H1 (cell line): ENCODE measurements at places on chromosomes 12 and 14. TPM values are rescaled to one million over a fixed set of nuclear protein-coding genes. Genes with fewer than 3 reads are reported as not detected.
A peak's percentile ranks its signal among the peaks of the same experiment; 100 is the strongest.

VRTN gene
- 148 and 154 TPM in 2 replicates for total RNA-seq

AICDA gene
- not detected in 2 replicates for total RNA-seq

SNAPC1 gene
- total RNA-seq, result 9.6 and 11.1 TPM in 2 replicates

AKAP3 gene
- 1.0 and 1.3 TPM in 2 replicates for total RNA-seq

TMEM106C gene
- total RNA-seq, result 36.6 and 37.0 TPM in 2 replicates

SERPINA12 gene
- total RNA-seq, result not detected in 2 replicates

CELA1 gene
- not detected in 2 replicates for total RNA-seq

FIGNL2 gene
- 6.5 and 7.5 TPM in 2 replicates for total RNA-seq

APOLD1 gene
- 0.34 and 0.71 TPM in 2 replicates for total RNA-seq

- no peak for DNase-seq
- H3K36me3 ChIP-seq, result no peaks in the 10 kb centered on the region
- H3K4me3 ChIP-seq, result peak overlapping the region; percentile 98
- H3K27ac ChIP-seq, result no peak overlapping the region
- H3K27me3 ChIP-seq, result no peaks in the 10 kb centered on the region
Measured at GRCh38 chr12:67651132-67651695, 2.7 kb downstream of the DYRK2 start.

DNA sequence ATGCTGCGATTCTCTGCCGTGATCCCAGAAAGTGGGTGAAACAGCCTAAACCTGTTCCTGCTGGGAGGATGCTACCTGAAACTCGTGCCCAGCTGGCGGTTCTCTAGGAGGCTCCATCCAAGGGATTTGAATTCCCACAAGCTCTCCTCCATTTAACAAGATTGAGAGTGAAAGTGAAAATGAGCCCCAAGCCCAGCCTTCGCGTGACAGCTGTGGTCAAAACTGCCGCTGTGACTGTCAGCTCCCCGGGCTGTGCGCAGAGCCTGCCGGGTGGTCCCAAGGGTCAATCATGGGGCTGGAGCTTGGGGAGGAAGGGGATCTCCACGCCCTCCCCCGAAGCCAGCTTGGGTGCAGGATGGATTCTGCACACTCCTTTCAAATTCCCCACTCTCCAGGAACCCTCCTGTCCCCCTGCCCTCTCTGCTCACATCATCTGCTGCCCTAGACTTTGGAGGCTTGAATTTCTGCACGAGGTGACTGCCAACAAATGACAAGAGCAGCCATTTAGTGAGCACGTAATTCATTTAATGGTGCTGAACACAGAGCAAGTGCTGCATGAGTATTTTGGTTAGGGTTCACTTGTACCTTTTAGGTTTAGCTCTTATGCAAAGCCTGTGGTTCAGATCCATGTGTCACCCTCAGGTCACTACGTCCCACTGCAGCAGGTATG is 5.3 kb downstream of the ASB2 start:
- no peak overlapping the region for H3K4me3 ChIP-seq
- no peak overlapping the region for H3K27ac ChIP-seq

DNA sequence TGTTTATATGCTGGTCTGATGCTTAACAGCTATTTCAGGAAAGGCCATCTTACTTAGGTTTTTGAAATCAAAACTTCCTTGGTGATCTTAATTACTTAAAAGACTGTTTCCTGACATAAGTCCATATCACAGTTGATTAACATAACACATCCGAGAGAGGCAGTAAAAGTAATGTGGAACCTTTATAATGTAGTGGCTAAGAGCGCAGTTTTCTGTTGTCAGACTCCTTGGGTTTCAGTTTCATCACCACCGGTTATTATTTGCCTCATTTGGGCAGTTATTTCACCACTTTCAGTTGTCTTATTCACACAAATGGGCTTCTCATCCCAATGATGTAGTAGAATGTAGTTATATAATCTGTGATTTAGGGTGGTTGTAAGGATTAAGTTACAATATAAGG is 30.9 kb downstream of the TBC1D15 start:
- H3K36me3 ChIP-seq, result peaks cover 3% of the 10 kb centered on the region; the same call in 1 of the 2 replicates
- DNase-seq, result no peak
- no peak overlapping the region for H3K4me3 ChIP-seq
- no peaks in the 10 kb centered on the region for H3K27me3 ChIP-seq
- H3K27ac ChIP-seq, result no peak overlapping the region

GRCh38 chr14:89171168-89171567 is 245.9 kb downstream of the FOXN3 start:
- H3K27me3 ChIP-seq, result no peaks in the 10 kb centered on the region
- H3K36me3 ChIP-seq, result peaks cover 14% of the 10 kb centered on the region; the same call in 1 of the 2 replicates
- no peaks in the 10 kb centered on the region for H3K4me1 ChIP-seq
- no peak for DNase-seq
- no peak overlapping the region for H3K27ac ChIP-seq

GRCh38 chr12:119479121-119479561 is 114.4 kb upstream of the TMEM233 start:
- H3K4me1 ChIP-seq, result no peaks in the 10 kb centered on the region
- H3K4me3 ChIP-seq, result no peak overlapping the region
- H3K27ac ChIP-seq, result no peak overlapping the region
- peaks cover 2% of the 10 kb centered on the region for H3K27me3 ChIP-seq

- no peak for DNase-seq
- H3K4me3 ChIP-seq, result no peak overlapping the region
- H3K27ac ChIP-seq, result no peak overlapping the region
- H3K36me3 ChIP-seq, result no peaks in the 10 kb centered on the region
Measured at GRCh38 chr12:71142016-71142415, 15.8 kb downstream of the TSPAN8 start.

DNA sequence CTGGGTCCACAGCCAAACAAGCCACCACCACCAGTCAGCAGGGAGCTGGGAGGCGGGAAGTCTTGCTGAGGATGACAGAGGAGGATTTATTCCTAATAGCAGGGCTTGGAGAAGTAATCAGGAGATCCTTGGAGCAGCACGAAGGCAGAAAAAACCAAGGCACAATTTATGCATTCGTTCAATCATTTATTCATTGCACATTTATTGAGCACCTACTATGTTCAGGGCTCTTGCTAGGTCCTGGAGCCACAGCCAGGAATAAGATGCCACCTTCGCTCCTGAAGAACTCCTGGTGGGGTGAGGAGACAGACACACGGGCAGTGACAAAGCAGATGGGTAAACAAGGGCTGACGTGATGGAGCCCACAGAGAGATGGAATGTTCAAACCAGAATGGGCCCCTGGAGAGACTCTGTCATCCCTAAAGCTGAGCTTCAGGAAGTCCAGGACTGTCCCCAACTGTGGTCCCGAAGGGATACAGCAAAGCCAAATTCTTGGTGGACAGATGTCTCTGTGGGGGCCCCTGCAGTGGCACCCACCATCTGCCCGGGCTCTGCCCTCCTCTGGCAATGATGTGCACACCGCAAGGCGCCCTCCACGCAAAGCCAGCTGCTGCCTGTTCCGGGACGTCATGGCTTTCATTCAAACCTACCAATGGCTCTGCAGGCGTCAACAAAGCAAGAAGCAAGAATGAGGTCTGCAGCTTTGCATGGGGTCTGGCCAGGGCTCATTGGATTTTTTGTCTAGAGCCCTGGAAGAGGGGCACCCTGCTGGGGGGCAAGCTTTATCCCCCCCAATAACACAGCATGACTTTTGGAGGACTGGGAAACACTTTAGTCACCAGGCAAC is 3.0 kb upstream of the TESC start:
- H3K27ac ChIP-seq, result no peak overlapping the region
- DNase-seq, result no peak
- H3K27me3 ChIP-seq, result peaks cover 14% of the 10 kb centered on the region
- no peaks in the 10 kb centered on the region for H3K36me3 ChIP-seq
- H3K4me3 ChIP-seq, result no peak overlapping the region
- H3K4me1 ChIP-seq, result peaks cover 1% of the 10 kb centered on the region

- H3K27me3 ChIP-seq, result no peaks in the 10 kb centered on the region
- DNase-seq, result peak; percentile 91
- H3K27ac ChIP-seq, result no peak overlapping the region
- no peaks in the 10 kb centered on the region for H3K36me3 ChIP-seq
- H3K4me1 ChIP-seq, result no peaks in the 10 kb centered on the region
Measured at GRCh38 chr12:67025543-67026114, 243.5 kb upstream of the CAND1 start.

DNA sequence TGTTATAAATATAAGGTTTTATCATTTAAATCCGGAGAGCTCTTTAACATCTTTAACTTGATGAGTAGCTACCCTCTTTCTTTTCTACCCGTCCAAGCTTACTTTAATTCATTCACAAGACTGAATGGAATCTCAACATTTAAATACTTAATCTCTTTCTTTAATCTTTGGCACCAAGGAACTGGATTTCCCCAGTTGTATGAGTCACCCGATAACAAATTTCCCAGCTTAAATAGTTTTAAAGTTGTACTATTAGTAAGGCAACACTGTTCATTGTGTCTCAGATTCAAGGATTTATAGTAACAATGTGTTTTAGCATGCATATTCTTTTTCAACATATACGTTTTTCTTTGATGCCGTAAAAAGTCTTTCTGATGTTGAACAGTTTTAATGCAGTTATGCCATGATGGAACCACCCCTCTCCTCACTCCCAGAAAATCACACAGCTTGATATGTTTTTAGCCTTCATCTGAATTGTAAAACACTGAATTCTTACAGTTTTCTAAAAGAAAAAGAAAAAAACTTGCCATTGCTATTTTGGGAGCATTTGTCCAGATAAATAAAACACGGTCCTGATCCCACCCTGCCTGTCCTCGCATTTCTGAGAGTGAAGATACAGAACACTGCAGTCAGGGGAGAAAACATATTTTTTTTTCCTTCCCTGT is 16.0 kb upstream of the LRP6 start:
- no peaks in the 10 kb centered on the region for H3K27me3 ChIP-seq
- H3K4me1 ChIP-seq, result peaks cover 23% of the 10 kb centered on the region; the same call in 1 of the 2 replicates
- no peak for DNase-seq
- no peaks in the 10 kb centered on the region for H3K36me3 ChIP-seq

- H3K4me3 ChIP-seq, result no peak overlapping the region
- no peaks in the 10 kb centered on the region for H3K36me3 ChIP-seq
- H3K4me1 ChIP-seq, result no peaks in the 10 kb centered on the region
Measured at GRCh38 chr12:75623631-75624154, 112.3 kb upstream of the KRR1 start.

DNA sequence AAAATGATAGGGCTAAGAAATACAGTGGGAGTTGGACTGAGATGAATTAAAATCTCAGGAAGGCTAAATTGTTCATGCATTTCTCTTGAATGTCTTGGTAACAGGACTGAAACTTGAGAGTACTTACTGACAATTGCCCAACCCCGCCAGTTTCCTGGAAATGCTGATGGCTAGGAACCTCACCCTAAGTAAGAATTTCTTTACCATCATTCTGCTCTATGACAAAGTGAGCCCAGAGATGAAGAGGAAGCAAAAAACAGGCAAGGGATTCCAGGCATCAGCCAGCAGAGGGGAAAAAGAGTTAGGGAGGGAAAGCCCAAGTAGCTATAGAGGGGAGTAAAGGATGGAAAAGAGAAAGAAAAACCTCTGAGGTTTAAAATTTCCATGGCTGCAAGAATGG is 397.7 kb downstream of the MDGA2 start:
- H3K36me3 ChIP-seq, result no peaks in the 10 kb centered on the region
- H3K27ac ChIP-seq, result no peak overlapping the region
- H3K4me3 ChIP-seq, result no peak overlapping the region
- no peak for DNase-seq

- no peaks in the 10 kb centered on the region for H3K4me1 ChIP-seq
- DNase-seq, result no peak
- no peaks in the 10 kb centered on the region for H3K27me3 ChIP-seq
- no peak overlapping the region for H3K4me3 ChIP-seq
Measured at GRCh38 chr14:96088911-96089310, 49.7 kb downstream of the C14orf132 start.

DNA sequence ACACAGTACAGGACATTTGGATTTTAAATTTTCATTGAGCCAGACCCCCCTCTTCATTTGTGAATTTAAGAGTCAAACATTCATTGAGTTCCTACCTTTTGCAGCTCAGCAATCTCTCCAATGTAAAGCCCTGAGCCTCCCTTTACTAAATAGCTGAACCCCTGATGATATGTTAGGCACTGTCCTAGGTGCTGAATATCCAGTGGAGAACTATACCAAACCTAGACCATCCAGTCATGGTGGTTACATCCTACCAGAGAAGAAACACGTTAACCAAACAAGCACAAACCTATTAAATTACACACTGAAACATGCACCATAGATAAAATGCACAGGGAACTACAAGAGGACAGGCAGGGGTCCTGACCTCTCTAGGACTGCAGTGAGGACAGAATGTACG is 1585.3 kb upstream of the TMEM132C start:
- H3K27ac ChIP-seq, result no peak overlapping the region
- no peaks in the 10 kb centered on the region for H3K36me3 ChIP-seq
- H3K27me3 ChIP-seq, result no peaks in the 10 kb centered on the region
